ENCODE measurements at places on chromosomes 5 and 9.

DNA sequence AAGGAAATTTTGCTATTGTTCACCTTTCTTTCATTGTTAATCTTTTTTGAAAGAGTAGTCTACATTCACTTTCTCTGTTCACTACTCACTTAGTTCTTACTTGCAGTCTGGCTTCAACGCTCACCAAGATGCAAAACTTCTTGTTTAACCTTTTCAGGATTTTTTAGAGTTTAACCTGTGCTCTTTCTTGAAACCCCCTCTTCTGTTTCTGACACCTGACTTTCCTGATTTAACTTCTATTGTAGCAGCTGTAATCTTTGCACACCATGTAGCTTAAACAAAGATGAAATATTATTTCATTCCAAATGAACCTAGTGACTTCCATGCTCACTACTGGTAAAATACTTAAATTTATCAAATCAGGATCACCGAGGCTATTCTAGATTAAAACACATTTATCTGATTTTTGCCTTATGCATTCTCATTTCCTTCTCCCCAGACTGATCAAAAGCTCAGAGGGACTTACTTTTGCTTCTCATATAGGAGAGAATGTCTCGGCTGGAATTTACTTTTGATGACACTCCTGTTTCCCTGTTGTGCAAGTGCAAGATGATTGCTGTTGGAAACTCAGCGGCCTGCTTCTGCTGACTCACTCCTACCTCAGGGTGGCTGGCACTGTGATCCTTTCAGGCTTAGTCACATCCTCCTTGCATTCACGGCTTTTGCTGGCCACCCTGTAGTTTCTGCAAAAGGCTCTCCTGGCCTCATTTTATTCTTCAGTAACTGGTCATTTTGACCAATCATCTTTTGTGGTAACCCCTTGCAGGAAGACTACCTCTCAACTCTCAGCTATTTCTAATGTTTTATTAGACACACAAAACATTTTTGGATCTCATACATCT, 109.3 kb upstream of the IFNE start:
- DNase-seq = no peak

DNA sequence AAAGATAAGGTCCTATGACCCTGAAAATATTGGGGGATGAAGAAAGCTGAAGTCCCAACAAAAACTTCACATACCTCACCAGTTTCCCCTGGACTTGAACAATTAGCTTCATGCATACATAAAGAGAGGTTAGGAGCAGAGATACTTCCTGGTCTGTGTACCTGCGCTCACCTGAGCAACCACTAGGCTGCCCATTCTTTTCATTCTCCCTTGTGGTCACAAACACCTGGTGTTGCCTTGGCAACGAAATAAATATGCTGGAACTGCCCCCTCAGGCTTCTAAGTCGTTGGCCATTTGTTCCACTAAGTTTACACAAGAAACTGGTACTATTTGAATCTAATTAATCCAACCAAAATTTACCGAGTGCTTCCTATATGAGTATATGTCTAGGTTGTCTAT, 18.1 kb downstream of the OTP start:
- DNase-seq = no peak

GRCh38 chr5:149776361-149777305, 46.5 kb downstream of the PPARGC1B start:
- DNase-seq = no peak

GRCh38 chr9:126630458-126631237, 16.9 kb downstream of the LMX1B start:
- no peak for DNase-seq
